ENCODE measurements at places on chromosomes 6 and 20.
A peak's percentile ranks its signal among the peaks of the same experiment; 100 is the strongest.

DNA sequence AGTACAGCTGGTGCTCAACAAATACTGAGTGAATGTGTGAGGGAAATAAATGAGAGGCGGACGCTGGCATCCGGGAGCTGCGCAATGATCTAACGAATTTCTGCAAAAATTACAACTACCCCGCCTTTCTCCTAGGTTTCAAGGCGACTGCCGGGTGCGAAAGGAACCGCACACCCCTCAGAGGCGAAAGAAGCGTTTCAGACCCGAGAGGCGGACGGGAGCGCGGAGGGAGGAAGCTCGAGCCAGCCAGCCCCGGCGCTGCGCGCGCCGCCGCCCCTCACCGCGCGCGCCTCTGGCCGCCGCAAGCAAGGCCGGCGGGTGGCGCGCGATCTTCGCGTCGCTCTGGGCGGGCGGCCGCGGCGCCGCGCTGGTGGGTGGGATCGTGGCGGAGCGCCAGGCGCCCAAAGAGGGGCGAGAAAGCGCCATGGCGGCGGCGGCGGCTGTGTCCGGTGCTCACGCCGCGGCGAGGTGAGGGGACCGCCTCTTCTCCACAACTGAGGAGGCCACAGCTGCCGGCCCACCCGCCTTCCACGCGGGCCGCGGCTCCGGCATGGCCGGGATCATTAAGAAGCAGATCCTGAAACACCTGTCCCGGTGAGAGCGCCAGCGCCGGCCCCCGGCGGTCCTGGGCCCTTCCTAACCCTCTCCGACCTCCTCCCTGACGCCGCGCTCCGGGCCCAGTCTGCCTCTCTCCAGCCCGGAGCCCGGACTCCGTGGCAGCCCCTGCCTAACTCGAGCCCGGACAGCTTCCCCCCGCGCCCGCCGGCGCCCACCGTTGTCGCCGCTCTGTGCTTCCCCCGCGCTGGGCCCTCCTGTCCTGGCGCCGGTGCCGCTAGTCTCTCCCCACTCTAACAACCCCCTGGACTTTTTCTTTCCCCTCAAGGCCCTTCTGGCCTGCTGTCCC, at the start of gene BLTP3A:
Gene BLTP3A, plus strand, starts transcription at position 383 of the 904 bp plus-strand sequence. Its CDS starts 168 bp downstream, at position 551.
- DNase-seq: peak; percentile 84

DNA sequence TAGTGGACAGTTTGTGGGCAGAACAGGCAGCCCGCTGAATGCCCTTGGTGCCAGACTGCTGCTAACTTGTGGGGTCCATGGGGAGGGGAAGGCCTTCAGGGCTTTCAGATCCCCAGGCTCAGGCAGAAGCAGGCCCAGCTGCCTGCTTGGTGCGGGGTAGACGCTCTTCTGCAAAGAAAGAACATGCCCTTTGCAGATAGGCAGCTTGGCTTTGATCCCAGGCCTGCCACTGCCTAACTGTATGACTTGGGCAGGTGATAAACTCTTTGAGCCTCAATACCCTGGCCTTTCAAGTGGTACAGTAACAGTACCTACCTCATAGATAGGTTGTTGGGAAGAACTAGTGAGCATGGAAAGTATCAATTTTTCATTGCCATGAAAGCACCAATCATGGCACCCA, 28.4 kb downstream of the CHMP4B start:
- no peak for DNase-seq

- no peak for DNase-seq
These were observed 48.5 kb downstream of the FHL5 start for GRCh38 chr6:96611342-96611991.

GRCh38 chr6:116730513-116730912, 35.0 kb downstream of the FAM162B start:
- no peak for DNase-seq

- DNase-seq: no peak
These were observed 174.1 kb downstream of the IBTK start for GRCh38 chr6:82073484-82073883.

DNA sequence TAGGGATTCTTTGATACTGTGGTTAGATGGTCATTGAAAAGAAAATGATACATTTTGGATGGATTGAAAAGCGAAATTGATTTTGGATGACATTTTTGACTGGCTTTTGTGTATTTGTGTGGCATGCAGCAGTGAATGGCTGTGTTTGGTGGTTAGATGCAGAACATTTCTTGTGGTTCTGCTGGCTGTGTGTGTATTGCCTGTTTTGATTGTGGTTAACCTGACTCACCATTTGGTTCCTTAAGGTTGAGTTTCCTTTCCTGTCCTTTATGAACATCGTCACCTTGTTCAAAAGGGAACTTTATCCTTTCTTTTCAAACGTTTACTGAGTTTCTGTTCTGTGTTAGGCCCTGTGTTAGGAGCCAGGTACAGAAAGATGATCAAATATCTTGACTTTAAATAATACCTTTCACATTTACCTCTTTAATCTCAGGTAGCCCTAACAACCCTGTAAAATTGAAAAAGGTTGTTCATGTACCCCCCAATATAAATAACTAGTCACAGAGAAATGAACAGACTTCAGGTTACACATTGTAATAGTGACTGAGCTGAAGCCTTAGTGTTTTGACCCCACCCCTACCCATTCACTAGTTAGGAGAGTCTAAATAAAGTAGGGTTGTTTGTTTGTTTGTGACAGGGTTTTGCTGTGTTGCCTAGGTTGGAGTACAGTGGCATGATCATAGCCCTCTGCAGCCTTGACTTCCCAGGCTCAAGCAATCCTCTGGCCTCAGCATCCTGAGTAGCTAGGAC, 23.8 kb downstream of the ANKS1A start:
- DNase-seq: no peak

DNA sequence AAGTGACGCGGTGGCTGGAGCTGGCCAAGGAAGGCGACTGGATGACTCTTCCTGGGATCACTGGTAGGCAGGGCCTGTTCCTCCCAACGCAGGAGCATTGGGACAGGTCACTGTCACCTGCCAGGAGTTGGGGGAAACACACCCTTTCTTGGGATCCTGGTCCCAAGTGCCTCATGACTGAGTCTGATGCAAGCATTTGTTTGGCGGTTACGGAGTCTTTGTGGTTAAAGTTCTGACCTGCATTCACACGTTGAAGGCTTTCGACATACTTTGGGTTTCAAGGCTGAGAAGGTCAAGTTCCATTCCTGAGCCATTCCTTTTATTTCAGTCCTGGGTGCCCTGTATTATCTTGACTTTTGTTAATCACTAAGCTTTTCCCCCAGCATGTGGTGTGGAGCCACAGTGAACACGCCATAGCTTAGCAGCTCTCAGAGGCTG, 6.0 kb downstream of the PNLDC1 start:
- no peak for DNase-seq

GRCh38 chr20:63627129-63627750, 339 bp upstream of the GMEB2 start:
- peak; percentile 98 for DNase-seq

DNA sequence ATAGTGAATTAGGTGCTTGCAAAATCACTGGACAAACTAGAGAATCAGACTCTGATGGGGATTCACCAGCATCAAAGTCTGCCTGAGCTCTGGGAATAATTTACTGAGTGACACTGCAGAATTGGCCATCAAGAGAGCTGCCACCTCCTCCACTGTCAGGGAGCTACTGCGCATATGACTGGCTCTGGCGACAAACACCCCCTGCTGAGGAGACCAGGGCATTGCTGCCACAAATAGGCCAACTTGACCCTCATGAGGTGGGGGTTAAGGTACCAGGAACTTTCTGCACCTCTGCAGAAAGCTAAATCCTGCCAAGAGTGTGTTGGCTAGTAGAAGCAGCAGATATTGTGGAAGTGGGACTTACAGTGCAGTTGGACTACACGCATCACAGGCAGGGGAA, 88.0 kb downstream of the CDS2 start:
- DNase-seq: no peak

DNA sequence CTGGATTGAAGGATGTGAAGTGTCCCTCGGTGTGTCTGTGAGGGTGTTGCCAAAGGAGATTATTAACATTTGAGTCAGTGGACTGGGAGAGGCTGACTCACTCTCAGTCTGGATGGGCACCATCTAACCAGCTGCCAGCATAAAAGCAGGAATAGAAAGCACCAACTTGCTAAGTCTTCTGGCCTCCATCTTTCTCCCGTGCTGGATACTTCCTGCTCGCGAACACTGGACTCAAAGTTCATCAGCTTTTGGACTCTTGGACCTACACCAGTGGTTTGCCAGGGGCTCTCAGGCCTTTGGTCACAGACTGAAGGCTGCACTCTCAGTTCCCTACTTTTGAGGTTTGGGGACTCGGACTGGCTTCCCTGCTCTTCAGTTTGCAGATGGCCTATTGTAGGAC, 220.3 kb upstream of the LRFN2 start:
- no peak for DNase-seq

- DNase-seq: peak; percentile 61
These were observed 216.2 kb downstream of the NFATC2 start for GRCh38 chr20:51326201-51326819.

GRCh38 chr6:137849181-137849980, 17.7 kb upstream of the TNFAIP3 start:
- no peak for DNase-seq

GRCh38 chr6:96499781-96500180, 21.8 kb upstream of the UFL1 start:
- DNase-seq: peak; percentile 41

DNA sequence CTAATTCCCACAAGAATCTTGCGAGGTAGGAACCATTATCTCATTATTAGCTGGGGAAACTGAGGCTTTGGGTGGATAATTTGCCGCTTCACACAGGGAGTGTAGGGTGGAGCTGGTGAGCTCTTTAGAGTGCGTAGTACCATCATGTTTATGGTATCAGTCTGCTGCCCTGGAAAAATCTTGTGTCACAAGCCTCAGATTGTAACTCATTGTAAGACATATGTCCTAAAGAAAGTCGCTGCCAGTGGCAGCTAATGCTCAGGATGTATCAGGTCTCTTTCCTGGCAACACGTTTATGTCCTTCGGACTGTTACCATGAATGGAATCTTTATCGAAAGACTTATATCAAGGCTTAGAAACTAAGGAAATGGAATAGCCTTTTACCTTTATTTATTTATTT, 1.9 kb downstream of the ZFAND3 start:
- no peak for DNase-seq

GRCh38 chr6:156449128-156449527, 328.1 kb upstream of the ARID1B start:
- no peak for DNase-seq

GRCh38 chr20:43006651-43007375, 182.9 kb downstream of the PTPRT start:
- no peak for DNase-seq

GRCh38 chr20:14979453-14979986, 642.1 kb upstream of the FLRT3 start:
- no peak for DNase-seq

DNA sequence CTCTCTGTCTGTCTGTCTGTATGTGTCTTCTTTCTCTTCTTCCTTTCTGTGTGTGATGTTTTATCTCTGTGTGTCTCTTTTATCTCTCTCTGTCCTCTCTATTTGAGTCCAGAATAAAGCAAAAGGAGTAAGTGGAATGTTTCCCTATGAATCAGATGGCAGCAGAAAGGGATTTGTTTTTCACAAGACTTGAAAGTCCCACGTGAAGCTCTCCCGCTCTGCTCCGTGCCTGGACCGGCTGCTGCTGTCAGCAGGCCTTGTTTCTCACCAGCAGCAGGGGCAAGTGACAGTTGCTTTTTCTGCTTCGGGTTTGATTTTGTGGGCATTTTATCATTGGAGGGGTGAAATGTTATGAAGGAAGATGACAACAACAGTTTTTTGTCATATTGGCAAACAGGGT, 212.7 kb downstream of the PACRG start:
- DNase-seq: no peak

DNA sequence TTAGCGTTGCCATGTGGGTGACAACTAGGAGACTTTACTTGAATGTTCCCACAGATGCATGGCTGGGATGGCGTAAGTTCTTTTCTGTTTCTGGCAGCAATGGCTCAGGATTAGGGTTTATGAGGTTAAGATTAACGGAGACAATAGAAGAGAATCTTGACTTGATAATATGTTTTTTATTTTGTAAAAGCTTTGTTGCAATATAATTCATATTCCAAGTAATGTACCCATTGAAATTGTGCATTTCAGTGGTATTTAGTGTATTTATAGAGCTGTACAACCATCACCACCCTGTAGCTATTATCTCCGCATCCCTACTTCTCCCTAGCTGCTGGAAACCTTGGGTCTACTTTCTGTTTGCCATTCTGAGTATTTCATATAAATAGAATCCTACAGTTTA, 349.2 kb downstream of the UTRN start:
- DNase-seq: no peak

DNA sequence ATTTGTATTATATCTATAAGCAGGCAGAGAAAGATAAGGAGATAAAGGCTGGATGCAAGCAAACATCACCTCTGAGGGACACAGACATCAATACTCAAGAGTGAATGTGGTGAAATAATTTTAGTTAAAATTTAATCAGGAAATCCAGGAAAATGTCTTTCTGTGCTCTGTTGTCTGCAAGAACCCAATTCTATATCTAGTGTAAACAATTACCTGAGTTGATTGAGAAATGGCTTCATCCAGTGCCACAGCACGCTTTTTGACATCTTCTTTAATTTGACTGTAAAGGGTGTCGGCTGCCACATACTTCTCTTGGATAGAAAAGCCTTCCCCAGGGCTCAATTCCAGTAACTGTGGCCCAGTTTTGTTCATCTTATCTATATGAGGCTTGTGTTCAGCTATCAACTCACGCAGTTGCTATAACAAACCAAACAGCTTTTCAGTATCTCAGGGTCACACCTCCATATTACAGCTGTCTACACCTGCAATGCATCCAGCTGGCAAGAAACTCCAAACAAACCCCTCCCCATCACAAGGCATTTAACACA, 131.6 kb downstream of the DST start:
- no peak for DNase-seq

DNA sequence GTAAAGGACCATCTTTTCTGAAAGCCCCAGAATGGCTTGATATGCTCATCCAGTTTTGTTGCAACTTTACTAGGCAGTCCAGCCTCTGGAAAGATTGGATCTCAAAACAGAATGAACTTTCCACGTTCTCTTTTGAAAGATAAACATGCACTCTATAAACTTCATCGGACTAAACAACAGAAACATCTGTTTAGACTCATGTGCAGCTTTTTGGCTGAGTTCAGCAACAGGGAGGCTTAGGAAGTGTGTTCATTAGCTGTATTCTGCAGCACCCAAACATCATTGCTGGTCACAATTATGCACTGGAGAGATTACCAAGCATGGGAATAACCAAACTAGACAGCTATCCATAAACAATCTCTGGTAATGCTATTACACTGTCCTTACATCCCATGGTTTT, 180.5 kb downstream of the TENT5A start:
- no peak for DNase-seq

GRCh38 chr20:25223179-25223661, 24.7 kb upstream of the PYGB start:
- peak; percentile 51 for DNase-seq
